Fibroblast of the aortic adventitia (primary cell): ENCODE measurements at places on chromosomes 12 and 14.

DNA sequence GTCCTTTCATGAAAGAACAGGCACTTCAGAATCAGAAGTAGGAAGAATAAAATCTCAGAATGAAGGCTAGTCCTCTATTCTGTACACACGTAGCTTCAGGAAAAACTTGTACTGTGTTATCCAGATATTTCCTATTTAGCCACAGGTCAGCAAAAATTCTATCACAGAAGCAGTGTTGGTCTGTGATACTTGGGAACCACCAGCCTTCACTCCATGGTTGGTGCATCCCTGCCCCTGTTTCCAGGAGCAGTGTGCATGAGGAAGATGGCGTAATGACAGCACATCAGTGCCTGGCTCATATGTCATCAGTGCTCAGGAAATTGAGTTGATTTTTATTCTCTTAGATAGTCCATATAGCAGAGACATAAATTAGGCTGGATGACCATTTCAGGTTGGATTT lies 87.7 kb downstream of the SAMD4A start:
- no peak for DNase-seq

DNA sequence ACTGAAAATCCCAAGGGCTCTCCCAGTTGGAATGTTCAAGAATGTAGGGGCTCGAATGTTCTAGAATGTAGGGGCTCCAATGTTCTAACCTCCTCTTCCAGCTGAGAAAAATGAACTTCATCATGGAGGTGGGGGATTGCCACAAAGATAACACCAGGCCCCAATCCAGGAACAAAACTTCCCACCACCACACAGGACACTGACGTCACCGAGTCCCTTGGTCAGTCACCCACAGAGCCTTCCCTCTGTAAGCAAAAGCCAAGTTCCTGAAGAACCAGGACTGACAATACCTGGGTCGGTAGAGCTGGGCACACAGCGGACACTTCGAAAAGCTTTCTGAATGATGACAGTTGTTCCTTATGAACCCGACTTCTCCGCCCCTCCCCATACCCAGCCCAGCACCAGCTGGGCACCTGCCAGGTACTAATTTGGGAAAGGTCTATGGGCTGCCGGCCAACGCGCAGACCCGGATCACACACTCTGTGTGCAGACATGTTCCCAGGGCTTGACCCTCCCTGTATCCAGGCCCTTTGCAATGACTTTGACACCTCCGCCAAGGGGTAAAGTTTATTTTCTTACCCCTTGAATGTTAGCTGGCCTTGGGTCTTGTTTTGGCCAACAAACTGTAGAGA lies 18.9 kb downstream of the ITPK1 start:
- DNase-seq = no peak

GRCh38 chr12:43586646-43587245 lies 34.7 kb upstream of the ADAMTS20 start:
- DNase-seq = no peak

GRCh38 chr14:101500681-101501080 lies 60.6 kb upstream of the DIO3 start:
- DNase-seq = no peak

GRCh38 chr12:47509398-47509851 lies 196.4 kb downstream of the RPAP3 start:
- peak; percentile 87 for DNase-seq

- no peak for DNase-seq
These were observed 54.6 kb upstream of the DICER1 start for GRCh38 chr14:95211721-95212504.

GRCh38 chr12:118033902-118034301 lies 17.4 kb downstream of the RFC5 start:
- peak; percentile 42 for DNase-seq

- DNase-seq = peak; percentile 13
These were observed 68.2 kb upstream of the MDM1 start for GRCh38 chr12:68400226-68400829.

- peak; percentile 16 for DNase-seq
These were observed 29.3 kb downstream of the DUSP16 start for GRCh38 chr12:12533238-12533829.

DNA sequence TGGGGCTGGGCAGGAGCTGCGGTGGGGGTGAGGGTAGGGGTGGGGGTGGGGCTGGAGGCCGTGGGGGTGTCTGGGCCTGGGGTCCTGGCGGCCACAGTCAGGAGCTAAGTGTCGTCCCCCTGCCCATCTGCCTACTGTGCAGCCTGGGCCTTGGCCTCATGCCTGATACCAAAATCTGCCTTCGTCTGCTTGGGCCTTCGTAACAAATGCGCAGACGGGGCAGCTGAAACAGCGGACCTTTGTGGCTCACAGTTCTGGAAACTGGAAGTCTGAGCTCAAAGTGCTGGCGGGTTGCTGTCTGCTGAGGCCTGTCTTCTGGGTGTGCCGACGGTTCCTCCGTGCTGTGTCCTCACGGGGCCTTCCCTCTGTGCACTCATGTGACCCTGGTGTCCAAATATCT lies 61.7 kb downstream of the KIF26A start:
- DNase-seq = no peak

- DNase-seq = no peak
These were observed 148.7 kb downstream of the SLC16A7 start for GRCh38 chr12:59744564-59744963.

- no peak for DNase-seq
These were observed 339.9 kb upstream of the RGS6 start for GRCh38 chr14:71592361-71592760.

DNA sequence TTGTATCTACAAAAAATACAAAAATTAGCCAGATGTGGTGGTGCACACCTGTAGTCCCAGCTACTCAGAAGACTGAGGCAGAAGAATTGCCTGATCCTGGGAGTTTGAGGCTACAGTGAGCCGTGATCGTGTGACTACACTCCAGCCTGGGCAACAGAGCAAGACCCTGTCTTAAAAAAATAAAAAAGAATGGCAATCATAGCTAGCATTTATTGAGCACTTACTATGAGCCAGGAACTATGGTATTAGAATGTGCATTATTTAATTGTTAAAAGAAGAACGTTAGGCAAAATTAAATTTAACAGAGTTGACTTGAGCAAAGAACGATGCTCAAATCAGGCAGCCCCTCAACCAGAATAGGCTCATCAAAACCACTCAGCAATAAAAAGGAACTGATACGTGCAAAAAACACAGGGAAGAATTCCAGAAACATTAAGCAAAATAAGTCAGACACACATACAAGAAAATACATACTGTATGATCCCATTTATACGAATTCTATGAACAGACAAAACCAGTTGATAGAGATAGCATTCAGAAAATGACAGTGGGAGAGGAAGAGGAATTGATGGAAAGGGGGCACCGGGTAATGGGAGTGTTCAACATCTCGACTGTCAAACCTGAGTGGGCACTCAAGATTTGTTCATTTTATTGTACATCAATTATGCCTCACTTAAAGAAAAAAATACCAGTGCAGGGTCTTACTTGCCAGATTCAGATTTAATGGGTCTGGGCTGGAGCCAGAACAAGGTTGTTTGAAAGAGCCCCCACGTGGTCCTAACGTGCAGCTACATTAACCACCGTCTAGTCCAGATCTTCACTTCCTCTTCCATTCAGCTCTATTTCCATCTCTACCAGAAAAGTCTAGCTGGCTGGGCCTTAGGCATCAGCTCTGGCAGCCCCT lies 8.0 kb downstream of the SCNN1A start:
- DNase-seq = peak; percentile 52

DNA sequence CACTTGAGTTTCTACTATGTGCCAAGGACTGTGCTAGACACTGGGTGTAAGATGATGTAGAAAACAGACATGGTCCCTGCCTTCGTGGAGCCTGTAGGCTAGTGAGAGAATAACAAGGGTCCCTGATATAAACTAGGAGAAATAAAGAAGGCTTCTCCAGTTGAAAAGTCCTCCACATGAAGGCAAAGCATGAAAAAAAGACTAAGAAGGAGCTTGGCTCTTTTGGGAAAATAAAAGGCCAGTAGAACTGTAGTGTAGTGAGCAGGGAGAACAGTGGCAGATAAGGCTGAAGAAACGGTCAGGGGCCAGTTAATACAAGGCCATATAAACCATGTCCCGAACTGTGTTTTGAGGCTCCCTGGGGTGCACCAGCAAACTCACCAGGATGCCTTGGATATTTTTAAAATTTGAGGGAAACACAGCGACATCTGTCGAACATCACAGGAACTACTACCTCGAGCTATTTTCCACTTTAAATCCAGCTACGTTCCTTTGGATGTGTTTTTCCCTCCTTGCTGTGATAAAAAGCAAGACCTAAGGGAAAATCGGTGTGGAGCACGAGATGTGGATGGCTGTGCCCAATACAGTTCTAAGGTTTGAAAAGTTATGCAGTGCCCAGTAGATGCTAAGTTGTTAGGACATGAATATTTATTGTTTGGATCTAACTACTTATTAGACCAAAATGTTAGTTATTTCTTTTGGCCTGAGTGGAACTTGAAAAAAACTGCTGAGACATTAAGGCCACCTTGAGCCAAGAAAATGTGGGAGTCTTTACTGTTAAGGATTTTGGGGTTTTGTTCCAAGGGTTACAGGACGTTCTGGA lies 8.5 kb upstream of the CFL2 start:
- peak; percentile 78 for DNase-seq

DNA sequence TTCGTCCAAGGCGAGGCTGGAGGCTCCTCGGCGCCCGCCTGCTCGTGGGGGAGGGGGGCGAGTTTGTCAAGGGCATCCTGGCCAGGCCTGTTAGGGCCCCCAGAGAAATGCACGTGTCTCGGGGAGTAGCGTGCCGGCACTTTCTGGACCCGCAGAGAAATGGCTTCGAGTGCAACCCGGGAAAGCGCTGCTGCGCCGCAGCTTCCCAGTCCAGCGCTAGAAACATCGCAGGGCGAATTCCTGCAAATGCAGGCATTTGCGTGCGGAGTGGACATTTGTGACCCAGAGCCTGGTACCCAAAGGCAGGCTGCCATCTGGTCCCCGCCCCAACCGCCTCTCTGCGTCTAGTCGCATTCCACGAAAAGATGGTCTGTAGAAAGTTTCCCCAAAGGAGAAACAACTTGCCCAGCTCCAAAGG lies 756 bp downstream of the LGR5 start:
- DNase-seq = no peak

DNA sequence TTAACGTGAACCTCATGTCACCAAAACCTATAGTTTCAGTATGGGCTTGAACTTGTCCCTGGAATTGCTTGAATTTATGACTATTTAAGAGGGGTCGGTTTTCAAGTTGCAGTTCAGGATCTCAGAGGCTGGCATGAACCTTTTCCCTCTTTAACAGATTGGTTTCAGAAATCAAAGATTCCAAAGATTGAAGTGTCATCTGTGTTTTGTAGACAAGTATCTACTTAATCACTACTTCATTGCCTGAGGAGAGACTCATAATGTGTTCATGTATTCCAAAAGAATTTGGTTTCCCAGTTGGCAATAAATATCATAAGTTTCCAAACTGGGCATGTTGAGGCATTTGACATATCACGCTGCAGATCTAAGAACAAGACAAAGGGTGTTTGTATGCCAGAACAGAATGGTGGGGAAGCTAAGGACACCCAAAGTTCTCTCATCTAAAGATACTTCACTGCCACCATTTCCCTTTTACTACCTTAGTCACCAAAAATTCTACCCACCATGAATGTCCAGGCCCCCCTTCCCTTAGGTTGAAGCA lies 199.5 kb downstream of the NUAK1 start:
- DNase-seq = no peak

- peak; percentile 95 for DNase-seq
These were observed 40.7 kb downstream of the LRRIQ1 start for GRCh38 chr12:85076688-85077430.

GRCh38 chr12:60758224-60758623 lies 1162.4 kb downstream of the SLC16A7 start:
- DNase-seq = no peak

GRCh38 chr12:59844750-59845149 lies 248.9 kb downstream of the SLC16A7 start:
- DNase-seq = no peak

DNA sequence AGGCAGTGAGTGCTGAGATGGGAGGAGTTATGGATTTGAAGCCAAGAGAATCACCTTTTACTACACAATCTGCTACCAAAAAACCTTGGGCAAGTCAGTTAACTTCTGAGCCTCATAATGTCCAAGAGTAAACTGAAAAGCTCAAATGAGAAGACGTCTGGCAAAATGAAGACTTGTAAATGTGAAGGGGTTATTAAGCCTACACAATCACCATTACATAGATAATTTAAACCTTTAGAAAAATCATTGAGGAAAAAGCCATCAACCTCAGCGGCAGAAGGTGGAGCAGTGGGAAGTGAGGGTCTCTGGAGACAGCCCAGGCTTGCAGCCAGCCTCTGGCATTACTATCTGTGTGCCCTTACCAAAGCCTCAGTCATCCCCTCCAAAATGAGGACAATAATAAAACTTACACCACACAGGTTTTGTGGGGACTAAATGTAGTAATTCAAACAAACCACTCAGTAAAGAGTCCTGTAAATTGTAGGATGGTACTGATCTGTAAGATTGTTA lies 50.5 kb upstream of the CCDC175 start:
- no peak for DNase-seq

- DNase-seq = no peak
These were observed 101.9 kb downstream of the GAS2L3 start for GRCh38 chr12:100675432-100675831.

DNA sequence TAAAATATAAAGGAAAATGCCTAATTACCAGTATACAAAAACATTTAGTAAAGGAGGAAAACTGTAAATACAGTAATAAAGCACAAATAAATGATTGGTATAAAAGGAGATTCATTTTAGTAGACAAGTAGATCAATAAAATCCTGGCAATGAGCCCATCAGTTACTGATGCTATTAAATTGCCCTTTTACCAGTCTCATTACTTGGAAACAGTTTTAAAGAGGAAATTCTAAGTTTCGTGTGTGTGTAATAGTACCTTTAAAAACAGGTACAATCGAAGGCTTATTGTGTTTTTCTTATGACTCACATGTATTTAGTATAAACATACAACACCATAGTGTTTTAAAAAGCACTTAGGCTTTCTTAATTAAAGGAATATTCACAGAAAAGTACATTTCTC lies 46.4 kb upstream of the SYT10 start:
- no peak for DNase-seq

DNA sequence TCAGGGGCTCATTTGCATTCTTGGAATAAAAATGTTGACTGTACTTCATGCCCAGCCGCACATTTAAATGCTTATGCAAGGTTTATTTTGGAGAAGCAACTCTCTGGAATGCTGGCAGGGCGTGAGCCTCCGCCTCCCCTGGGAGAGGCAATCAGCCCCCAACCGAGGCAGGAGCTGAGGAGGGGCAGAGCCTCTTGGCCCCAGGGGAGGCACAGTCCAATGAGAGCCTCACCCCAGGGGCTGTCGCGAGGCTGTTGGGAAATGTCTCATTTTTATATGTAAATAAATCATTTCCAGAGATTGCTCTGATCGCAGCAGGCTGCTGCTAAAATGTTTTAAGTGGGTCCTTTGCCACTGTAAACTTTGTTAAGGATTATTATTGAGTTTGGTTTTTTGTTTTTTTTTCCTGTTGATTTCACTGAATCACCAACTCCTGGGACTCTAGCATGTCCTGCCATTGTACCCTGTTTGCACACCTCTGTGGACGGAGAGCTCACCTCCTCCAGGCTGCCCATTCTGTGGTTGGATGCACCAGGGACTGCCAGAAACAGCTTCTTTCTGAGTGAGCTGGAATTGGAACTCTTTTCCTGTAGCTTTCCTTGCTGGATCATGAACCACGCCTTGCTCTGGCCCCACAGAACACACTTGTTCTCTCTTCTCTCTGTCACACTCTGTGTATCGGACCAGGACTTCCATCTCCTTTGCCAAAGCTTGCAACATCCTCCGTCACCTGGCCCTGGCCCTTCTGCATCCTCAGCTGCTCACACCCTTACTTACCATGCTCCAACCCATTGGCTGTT lies 46.9 kb upstream of the FAM181A start:
- peak; percentile 63 for DNase-seq
